ENCODE measurements at places on chromosomes 4 and X. TPM values are rescaled to one million over a fixed set of nuclear protein-coding genes. Genes with fewer than 3 reads are reported as not detected.

GRCh38 chr4:47499700-47500099, 14.6 kb downstream of the ATP10D start:
- DNase-seq, result no peak

DNA sequence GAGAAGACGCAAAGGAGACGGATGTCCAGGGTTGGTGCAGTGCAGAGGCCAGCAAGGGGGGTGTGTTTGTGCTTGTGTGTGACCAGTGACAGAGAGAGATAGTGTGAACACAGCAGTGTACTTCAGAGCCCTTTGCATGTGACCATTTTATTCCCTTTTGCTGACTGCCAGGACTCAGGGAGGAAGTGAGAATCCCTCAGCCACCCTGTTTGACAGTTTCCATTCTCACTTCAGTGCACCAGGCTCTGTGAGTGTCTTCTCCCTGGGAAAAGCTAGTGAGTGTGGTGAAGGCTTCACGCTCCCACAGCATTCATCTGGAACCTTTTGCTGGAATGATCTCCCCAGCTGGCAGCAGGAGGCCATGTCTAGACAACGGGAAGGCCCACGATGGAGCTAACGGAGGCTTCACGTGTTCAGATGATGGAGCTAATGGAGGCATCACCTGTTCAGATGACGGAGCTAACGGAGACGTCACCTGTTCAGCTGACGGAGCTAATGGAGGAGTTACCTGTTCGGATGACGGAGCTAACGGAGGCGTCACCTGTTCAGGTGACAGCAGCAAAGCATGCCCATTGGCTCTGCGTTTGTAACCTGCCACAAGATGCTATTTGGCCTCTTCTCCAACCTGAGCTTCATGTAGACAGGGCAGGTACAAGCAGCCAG, 195.4 kb downstream of the AFAP1 start:
- DNase-seq, result no peak

- no peak for DNase-seq
These were observed 47.9 kb downstream of the MAD2L1 start for GRCh38 chr4:120018786-120019185.

DNA sequence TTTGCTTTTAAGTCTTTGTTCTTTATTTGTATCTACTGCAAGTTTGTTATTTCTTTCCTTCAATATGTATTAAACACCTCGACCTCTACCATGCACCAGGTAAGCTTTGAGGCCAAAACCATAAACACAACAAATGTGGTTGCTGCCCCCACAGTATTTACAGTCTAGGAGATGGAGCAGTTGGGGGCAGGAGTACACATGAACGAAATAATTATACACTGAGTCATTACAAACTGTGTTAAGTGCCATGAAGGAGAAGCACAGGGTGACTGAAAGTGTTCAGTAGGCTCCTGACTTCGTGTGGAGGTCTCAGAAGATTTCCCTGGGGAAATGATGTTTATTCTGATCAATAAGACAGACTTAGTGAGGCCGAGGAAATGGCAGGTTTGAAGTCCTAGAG, 30.3 kb downstream of the SLC25A43 start:
- no peak for DNase-seq

DNA sequence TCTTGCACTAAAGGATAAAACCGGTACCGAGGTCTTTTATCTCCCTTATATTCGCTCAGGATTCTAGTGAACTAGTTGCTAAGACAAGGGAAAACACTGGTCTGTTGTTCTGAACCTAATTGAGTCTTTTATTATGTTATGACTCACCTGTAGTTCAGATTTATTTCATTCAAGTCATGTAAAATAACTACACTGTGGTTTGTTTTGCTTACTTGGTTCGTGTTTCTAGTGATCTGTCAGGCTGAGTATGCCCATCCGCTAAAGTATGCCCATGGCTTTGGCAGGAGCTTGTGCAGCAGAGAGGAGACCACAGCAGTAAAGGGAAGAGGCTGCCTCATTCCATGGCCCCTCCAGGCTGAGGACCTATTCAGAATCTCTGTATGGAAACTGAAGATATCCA, 126.1 kb downstream of the AFF1 start:
- no peak for DNase-seq

GRCh38 chr4:88728146-88728545, 30.5 kb upstream of the NAP1L5 start:
- DNase-seq, result no peak

GRCh38 chr4:83217721-83218522, 66.7 kb downstream of the COQ2 start:
- DNase-seq, result no peak

GRCh38 chr4:176885224-176885623, 92.5 kb upstream of the VEGFC start:
- no peak for DNase-seq

GRCh38 chrX:16786791-16787735, 797 bp downstream of the TXLNG start:
- DNase-seq, result no peak

- DNase-seq, result no peak
These were observed 155.8 kb downstream of the NWD2 start for GRCh38 chr4:37400241-37400881.

DNA sequence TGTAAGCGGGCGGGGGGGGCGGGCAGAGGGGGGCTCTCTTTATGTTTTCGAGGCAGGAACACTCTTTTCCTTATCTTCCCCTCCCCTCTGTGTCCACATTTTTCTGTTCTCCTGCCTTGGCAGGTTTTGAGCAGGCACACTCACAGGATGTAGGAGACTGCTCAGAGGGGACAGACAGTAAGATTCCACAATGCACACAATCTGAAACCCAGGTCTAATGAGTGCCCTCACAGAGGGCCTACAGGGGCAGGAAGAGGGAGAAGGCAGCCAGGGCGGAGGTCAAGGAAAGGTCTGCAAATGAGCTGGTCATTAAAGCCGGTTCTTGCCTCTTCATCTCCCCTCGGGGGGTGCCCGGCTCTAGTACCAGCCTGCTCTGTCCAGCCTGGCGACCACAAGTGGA, 106.1 kb upstream of the ATP6AP2 start:
- no peak for DNase-seq

- DNase-seq, result peak; percentile 73
These were observed 691 bp downstream of the MAGED1 start for GRCh38 chrX:51893931-51894696.

DNA sequence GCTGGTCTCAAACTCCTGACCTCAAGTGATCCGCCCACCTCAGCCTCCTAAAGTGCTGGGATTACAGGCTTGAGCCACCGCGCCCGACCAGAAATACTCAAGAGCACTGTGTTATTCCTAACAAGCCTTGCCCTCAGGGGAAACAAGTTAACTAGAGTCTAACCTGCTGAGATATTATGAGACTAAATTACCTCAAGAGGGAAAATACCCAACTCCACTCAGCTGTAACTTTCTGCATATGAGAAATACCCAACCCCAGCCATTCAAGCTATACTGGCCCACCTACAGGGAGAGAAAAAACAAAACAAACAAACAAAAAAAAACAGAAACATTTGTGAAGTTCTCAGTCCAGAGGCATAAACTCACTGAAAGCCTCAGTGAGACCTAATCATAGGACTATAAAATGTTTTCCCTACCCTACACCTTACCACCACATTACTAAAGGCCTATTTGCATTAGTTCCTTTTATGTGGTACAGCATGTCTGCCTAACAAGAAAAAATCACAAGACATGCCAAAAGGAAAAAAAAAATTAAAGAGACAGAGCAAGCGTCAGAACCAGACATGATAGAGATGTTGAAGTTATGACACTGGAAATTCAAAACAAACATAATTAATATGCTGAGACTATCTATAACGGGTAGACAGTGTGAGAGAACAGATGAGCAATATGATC, 876.0 kb downstream of the FSTL5 start:
- no peak for DNase-seq

DNA sequence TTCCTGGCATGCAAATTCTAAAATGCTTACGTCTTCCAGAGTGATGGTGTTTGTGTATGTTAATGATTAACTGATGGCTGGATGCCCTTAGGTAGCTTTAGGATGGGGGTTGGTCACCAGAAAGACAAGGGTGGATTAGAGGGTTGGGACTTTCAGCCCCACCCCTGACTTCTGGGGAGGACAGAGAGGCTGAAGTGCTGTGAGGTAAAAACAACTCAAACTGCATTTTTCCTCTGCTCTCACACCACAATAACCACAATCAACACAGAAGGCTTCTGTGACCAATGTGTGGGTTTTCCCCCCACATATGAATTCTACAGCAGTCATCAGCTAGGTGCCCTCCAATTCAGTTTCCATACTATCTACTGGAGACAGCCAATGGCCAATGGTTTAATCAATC, 18.7 kb upstream of the DDIT4L start:
- DNase-seq, result no peak

DNA sequence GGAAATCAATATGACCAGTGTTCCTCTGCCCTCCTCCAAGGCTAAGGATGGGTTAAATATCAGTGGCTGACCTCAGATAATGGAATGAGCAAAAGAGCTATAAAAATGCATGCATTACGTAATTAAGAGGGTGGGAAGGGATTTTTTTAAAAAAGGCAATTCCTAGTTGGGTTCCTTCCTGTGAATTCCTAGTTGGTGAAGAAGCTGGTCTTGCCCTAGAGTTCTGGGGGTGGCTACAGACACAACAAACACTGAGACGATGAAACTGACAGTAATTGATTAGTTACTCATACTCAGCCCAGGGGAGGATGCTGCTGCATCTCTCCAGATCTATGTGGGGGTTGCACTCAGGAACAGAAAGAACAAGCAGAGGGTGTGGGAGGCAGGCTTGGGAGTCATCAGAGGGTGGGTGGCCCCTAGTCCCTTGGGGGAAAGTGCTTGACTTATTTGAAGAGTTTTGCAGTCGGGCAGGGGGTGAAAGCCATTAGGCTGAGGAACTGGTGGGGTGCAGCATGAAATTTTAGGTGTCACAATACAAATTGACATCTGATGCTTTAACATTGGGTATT, 662.0 kb upstream of the FRG1 start:
- DNase-seq, result no peak

DNA sequence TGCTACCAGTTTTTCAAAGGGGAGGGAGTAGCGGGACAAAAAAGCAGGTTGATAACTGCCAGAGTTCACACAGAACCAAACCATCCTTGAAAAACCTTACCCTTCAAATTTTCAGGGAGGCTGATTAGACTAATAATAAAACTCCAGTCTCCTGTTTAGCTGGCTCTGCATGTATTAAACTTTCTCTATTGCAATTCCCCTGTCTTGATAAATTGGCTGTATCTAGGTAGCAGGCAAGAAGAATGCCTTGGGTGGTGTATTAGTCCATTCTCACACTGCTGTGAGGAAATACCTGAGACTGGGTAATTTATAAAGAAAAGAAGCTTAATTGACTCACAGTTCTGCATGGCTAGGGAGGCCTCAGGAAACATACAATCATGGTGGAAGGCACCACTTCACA, 18.1 kb upstream of the PLP1 start:
- DNase-seq, result no peak

DNA sequence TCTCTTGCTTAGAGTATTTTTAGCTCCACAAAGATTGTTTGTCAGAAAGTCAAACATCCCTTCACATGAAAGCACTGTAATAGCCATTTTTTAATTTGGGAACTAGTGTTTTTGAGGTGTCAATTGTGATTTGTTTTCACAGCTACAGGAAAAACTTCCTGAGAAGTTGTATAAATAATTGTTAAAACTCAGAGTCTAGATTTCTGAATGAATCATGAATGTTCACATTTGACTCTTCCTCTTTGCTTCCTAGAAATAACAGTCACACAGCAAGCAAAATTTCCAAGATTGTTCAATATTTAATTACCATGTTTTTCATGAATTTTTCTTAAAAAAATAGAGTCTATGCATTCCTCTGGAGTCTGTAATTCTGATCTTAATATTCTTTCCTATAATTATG, 156.9 kb upstream of the SLC7A11 start:
- no peak for DNase-seq

- DNase-seq, result no peak
These were observed 179.6 kb upstream of the NOCT start for GRCh38 chr4:138835832-138836533.

GRCh38 chrX:15721911-15722310, 16.2 kb upstream of the CA5B start:
- DNase-seq, result no peak

GRCh38 chrX:2311501-2311900, 189.3 kb downstream of the DHRSX start:
- DNase-seq, result no peak

GRCh38 chr4:168724243-168724642, 227.4 kb downstream of the PALLD start:
- no peak for DNase-seq

GRCh38 chr4:13944095-13944511, 316.6 kb upstream of the BOD1L1 start:
- no peak for DNase-seq

- DNase-seq, result no peak
These were observed 37.2 kb downstream of the LIMCH1 start for GRCh38 chr4:41575207-41575606.

- no peak for DNase-seq
These were observed 227.0 kb downstream of the MAGEB17 start for GRCh38 chrX:16394290-16394689.

- no peak for DNase-seq
These were observed 2.6 kb upstream of the ZNF674 start for GRCh38 chrX:46547857-46548256.

- no peak for DNase-seq
These were observed 101.6 kb upstream of the PPARGC1A start for GRCh38 chr4:23991444-23991843.

- no peak for DNase-seq
These were observed 1.1 kb upstream of the SLC10A7 start for GRCh38 chr4:146522869-146523205.

DNA sequence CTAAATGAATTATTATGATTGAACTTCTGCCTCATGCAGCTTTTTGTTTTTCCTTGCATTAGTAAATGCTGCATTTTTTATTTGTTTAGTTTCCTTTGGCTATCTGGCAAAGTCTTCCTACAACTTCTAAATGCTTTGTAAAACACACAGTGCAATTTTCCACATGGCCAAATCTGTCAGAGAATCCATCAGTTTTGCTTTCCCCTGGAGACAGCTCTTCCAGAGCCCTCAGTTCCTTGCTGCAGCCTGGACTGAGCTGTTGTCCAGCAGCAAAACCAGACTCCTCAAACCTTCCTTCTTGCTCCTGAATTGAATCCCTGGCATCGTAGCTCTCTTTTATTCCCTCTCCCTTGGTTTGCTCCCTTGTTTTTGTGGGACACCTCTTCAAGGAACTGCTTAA, 42.6 kb downstream of the MED28 start:
- no peak for DNase-seq

GRCh38 chr4:71130827-71131603, 137.6 kb downstream of the DCK start:
- no peak for DNase-seq

Gene BTK
- 3.7 TPM for polyA plus RNA-seq

Gene OR13H1
- polyA plus RNA-seq, result not detected

Gene RXFP1
- 7.2 TPM for polyA plus RNA-seq

Gene TAF7L
- polyA plus RNA-seq, result 0.37 TPM

Gene EDA
- polyA plus RNA-seq, result 3.7 TPM

Gene HPGDS
- polyA plus RNA-seq, result 3.6 TPM

Gene MND1
- polyA plus RNA-seq, result 20.1 TPM

Gene DMRTC1
- polyA plus RNA-seq, result 1.7 TPM

Gene TDO2
- polyA plus RNA-seq, result 29.7 TPM

Gene NAT8L
- 4.1 TPM for polyA plus RNA-seq

Gene DMP1
- not detected for polyA plus RNA-seq

Gene GRIA3
- 0.58 TPM for polyA plus RNA-seq

Gene TMEM144
- polyA plus RNA-seq, result 5.9 TPM

Gene MOSPD2
- 17.5 TPM for polyA plus RNA-seq

Gene TEX13B
- polyA plus RNA-seq, result not detected

Gene LARP1B
- polyA plus RNA-seq, result 15.9 TPM

Gene CXCL6
- polyA plus RNA-seq, result not detected
